ENCODE measurements at places on chromosomes 5 and 9. TPM values are rescaled to one million over a fixed set of nuclear protein-coding genes. Genes with fewer than 3 reads are reported as not detected.
A peak's percentile ranks its signal among the peaks of the same experiment; 100 is the strongest.

POU5F2 gene
- 0.27 TPM for total RNA-seq

GRCh38 chr5:170067152-170067551 is 38.5 kb upstream of the FOXI1 start:
- DNase-seq = no peak

ANGPTL2 gene
- not detected for total RNA-seq

DNA sequence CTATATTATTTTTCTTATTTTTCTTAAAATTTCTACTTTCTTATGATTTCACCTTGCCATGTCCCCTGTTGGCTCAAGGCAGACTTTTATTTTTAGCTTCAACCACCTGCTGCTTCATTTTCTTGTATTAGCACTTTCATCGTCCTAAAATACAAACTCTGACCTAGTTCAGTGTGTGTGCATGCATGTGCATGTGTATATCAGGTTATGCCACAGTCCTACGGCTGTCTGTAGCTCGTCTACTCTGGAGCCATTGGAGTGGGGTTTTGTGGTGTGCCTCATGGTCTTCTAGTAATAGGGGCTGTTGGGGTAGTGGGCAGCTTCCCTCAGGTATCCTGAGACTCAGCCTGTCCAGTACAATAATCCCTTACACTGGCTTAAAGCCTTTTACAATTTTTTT is 13.4 kb upstream of the SPINK1 start:
- DNase-seq = no peak

- DNase-seq = no peak
Observed at GRCh38 chr5:80143491-80143890, 108.3 kb downstream of the THBS4 start.

PCAT7 gene
- not detected for total RNA-seq

DNA sequence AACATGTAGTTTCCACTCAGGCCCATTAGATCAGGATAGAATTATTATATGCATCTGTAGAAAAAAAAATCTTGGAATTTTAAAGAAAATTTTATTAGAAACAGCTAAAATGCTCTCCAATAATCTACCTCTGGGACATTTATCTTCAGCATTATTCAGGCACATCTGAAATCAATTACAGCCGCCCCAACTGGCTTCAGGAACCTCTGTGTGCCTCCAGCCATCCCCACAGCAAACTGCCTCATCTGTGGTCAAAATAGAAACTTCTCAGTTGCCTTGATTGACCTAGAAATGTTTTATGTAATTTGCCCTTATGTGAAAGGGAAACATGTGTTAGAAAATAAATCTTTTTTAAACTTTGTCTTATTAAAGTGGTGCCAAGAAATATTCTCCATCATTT is 120.1 kb upstream of the LPAR1 start:
- DNase-seq = no peak

GRCh38 chr9:86721843-86722705 is 225.2 kb downstream of the GAS1 start:
- no peak for DNase-seq

DNA sequence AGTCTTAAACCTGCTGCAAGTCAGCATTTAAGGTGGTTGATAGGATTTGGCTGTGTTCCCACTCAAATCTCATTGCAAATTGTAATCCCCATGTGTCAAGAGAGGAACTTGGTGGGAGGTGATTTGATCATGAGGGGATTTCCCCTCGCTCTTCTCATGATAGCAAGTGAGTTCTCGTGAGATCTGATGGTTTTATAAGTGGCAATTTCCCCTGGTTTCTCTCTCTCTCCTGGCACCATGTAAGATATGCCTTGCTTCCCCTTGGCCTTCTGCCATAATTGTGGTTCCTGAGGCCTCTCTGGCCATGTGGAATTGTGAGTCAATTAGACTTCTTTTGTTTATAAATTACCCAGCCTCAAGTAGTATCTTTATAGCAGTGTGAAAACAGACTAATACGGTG is 84.3 kb upstream of the SMC2 start:
- DNase-seq = no peak

DNA sequence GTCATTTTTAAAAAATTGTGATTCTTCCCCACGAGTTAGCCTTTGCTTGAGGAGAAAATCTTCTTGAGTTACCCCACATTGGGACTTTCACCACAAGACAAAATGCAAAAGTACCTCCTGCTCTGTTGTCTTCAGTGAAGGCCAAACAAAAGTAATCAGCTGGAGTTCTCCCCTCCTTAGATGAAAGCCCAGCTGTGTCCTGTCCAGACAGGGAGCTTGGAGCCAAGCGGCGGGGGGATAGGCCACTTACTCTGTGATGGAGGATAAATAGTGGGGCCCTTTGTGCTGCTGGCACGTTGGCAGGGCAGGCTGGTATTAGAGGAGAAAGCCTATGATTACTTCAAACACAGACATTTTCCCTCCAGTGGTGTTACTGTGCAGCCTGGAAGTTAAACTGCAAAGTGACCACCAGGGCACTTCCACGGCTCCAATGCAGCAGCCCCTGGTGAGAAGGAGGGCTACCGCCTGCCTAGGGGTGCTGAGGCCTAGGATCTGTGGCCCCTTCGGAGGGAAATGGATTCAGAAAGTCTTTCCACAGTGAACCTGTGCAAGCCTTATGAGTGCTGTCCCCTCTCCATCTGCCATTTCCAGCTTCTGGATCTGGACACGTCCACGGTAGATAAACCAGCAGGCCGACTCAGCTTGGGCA is 155.0 kb downstream of the TMEM167A start:
- no peak for DNase-seq

DNA sequence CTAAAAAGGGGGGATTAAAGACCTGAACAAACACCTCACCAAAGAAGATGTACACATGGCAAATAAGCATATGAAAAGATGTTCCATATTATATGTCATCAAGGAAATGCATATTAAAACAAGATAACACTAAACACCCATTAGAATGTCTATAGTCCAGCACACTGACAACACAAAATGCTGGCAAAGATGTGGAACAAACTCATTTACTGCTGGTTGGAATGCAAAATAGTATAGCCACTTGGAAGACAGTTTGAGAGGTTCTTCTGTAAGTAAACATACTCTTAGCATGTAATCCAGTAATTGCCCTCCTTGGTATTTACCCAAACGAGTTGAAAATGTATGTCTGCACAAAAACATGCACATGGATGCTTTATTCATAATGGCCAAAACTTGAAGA is 73.6 kb downstream of the RGMB start:
- DNase-seq = no peak

GRCh38 chr9:19828576-19829109 is 39.8 kb upstream of the SLC24A2 start:
- DNase-seq = no peak

DNA sequence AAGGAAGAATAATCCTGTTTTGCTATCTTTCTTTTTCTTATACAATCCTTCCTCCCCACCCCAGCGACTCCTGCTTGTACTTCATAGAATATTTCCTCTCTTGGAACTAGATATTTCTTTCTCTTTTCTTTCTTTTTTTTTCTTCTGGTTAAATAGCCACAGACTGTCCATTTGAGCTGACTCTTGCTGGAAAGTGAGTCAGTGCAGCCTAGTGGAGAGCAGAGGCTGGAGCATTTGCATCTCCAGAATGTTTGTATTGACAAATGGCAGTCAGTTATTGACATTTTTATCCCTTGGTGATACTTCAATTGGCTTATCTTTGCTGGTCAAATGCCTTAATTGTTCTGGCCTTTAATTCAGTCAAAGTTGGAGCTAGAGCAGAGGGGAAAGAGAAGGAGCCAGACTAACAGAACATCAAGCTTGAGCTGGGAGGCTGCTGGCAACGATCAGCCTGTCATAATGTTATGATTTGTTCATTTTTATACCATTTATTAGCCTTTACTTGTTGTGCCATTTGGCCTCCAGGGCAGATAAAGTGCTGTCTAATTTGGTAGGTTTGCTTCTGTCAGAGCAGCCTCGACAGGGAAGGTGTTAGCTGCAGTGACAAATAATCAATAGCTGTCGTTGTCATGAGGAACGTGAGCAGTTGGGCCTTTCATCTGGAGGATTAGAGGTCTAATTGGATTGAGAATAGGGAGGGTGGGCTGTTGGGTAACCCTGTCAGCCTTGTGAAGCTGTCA is 69.0 kb downstream of the INVS start:
- no peak for DNase-seq

- no peak for DNase-seq
Observed at GRCh38 chr9:69905851-69906250, 85.2 kb downstream of the CFAP95 start.

DNA sequence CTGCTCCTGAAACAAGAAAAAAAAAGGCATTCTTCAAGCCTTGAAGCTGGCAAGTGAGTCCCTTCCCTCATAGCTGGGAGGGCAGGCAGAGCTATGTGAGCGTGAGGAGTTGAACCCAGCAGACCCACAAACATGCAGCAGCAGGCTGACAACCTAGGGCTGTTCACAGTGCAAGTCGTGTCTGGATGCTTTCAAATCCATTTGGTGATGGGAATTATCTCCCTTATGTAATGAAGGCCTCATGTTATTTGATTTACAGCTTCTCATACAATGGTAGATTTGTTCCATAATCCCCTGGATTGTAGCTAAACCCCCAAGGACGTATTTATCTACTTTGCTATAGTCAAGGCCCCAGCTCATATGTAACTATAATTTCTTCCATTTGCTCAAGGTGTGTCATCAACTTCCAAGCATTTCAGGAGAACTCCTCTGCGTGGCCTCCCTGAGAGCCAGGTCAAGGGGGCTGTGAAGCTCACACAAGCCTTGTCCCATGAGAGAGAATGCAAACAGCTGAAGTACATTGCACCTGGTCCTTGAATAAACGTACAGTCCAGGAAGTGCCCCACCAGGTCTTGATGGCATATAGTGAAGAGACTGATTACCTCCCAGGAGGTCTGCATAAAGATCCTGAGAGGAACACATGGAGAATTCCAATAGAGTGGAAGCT is 124.8 kb upstream of the SLC1A3 start:
- DNase-seq = no peak

- no peak for DNase-seq
Observed at GRCh38 chr9:2419347-2419746, 202.2 kb upstream of the VLDLR start.

GRCh38 chr9:4559261-4560182 is 69.3 kb downstream of the SLC1A1 start:
- DNase-seq = no peak

ORM2 gene
- not detected for total RNA-seq

UGT3A2 gene
- total RNA-seq = not detected

- DNase-seq = no peak
Observed at GRCh38 chr5:77398896-77399295, 93.2 kb downstream of the WDR41 start.

- DNase-seq = no peak
Observed at GRCh38 chr5:75340714-75341478, 3.9 kb downstream of the HMGCR start.

TSSK1B gene
- total RNA-seq = not detected

DNA sequence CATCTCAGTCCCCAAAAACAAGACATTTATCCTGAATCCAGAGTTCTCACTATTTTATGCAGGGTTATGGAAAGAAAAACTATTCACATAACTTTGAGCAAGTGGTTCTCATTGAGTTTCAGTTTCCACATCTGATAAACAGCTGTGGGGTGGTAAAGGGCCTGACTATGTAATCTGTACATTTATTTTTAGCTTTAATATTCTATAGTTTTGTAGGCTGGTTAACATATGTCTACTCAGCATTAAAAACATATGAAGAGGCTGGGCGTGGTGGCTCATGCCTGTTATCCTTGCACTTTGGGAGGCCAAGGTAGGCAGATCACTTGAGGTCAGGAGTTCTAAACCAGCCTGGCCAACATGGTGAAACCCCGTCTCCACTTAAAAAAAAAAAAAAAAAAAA is 301.5 kb upstream of the CCNG1 start:
- DNase-seq = no peak

DNA sequence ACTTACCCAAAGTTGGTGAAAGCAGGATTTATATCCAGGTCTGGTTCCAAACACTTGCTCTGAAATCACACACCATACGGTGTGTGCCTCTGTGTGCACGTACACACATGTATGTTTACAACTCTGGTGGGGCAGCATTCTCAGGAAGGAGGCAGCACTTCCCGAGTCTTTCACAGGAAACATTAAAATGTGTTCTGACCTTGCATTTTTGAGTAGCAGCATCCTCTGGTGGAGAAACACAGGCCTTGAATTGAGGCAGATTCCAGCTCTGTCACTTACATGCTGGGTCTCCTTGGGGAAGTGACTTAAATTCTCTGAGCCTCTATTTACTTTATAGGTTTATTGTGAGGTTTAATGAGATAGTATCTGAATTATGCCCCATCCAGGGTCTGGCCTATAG is 126.4 kb downstream of the RGS3 start:
- peak; percentile 25 for DNase-seq

CARD9 gene
- total RNA-seq = 0.12 TPM

GRCh38 chr5:156667616-156668015 is 182.5 kb upstream of the PPP1R2B start:
- no peak for DNase-seq
